ENCODE measurements at places on chromosomes 16 and 17. TPM values are rescaled to one million over a fixed set of nuclear protein-coding genes. Genes with fewer than 3 reads are reported as not detected.

TEKT5 gene
- under 0.01 TPM for total RNA-seq

KLHL10 gene
- not detected for total RNA-seq

ABCA6 gene
- 7.7 TPM for total RNA-seq

KRTAP1-5 gene
- 14.2 TPM for total RNA-seq

COX6A2 gene
- total RNA-seq: not detected

NLRC3 gene
- not detected for total RNA-seq

KRT28 gene
- total RNA-seq: not detected

SLC47A1 gene
- 0.14 TPM for total RNA-seq

Measured in placental pericyte (primary cell).